ENCODE measurements at places on chromosomes 1 and 21.

- no peak for DNase-seq
Measured at GRCh38 chr1:205049479-205049878, 6.5 kb downstream of the CNTN2 start.

- DNase-seq, result no peak
Measured at GRCh38 chr21:32021319-32021994, 148.6 kb downstream of the HUNK start.

DNA sequence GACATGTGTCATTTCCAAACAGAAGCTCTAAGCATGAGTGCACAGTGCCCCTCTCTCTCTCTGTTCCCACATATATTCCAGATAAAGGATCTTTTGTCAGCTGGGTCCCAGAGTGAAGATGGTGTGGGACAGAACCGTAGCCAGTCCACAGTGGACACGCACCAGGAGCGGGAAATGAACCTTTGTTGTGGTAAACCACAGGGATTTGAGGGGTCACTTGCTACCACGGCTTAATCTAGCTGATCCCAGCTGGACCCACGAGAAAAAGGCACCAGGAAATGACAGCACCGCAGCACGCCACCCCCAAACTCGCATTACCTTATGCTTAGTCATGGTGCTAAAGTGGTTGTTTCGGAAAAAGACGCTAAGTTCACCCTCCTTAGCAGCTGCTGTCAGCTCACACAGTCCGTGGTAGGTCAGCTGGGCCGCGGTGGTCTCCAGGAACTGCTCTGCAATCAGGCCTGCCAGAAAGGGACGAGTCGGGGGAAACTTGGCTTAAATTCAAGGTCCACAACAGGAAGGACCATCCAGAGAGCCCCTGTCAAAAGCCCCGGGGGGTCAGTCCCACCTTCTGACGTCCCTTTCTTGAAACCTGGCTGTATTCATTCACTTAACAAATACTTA is 7.5 kb downstream of the MINDY1 start:
- DNase-seq, result peak; percentile 14

- DNase-seq, result no peak
Measured at GRCh38 chr1:178155481-178156255, 61.8 kb downstream of the RASAL2 start.

Data from bone marrow (tissue), 2 donors.